ENCODE measurements at places on chromosomes 7 and 10.

GRCh38 chr7:120332433-120332832, 59.5 kb downstream of the KCND2 start:
- DNase-seq, result no peak

DNA sequence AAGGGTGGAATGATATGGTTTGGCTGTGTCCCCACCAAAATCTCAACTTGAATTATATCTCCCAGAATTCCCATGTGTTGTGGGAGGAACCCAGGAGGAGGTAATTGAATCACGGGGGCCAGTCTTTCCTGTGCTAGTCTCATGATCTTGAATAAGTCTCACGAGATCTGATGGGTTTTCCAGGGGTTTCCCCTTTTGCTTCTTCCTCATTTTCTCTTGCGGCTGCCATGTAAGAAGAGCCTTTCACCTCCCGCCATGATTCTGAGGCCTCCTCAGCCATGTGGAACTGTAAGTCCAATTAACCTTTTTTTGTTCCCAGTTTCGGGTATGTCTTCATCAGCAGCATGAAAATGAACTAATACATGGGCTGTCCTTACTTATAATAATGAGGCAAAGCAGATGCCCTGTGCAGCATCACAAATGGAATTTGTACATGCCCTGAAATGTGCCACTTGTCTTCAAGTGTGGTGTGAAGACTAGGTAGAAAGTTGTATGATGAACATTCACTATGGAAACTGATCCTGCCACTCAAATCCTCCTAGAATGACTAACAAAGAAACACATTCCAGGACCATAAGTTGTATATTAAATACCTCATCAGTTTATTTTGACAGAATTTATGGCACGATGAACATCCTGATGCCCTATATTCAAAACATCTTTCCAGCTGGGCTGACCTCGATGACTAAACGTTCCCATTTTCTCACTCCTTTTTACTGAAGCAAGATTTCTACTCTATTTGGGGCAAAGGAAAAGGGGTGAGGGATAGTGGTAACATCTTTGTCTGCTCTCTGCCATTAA, 122.8 kb upstream of the CTTNBP2 start:
- DNase-seq, result no peak

- DNase-seq, result no peak
Measured at GRCh38 chr10:52064084-52064845, 249.8 kb upstream of the DKK1 start.

DNA sequence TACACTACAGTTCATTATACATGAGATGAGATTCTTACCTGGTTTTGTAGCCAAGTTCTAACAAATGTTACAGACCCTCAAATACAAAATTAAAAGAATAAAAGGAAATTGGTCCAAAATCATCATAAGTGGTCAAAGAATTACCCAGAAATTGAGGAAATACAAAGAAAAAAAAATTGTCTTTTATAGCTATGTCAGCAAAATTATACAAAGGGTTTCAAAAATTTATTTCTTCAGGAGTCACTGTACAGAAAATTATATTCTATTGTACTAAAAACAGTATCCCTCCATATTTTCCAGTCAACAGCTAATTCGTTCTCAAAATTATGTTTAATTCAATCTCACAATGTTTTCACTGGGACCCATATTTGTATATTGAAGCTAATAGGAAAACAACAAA, 14.3 kb downstream of the PPP1R3A start:
- DNase-seq, result no peak

DNA sequence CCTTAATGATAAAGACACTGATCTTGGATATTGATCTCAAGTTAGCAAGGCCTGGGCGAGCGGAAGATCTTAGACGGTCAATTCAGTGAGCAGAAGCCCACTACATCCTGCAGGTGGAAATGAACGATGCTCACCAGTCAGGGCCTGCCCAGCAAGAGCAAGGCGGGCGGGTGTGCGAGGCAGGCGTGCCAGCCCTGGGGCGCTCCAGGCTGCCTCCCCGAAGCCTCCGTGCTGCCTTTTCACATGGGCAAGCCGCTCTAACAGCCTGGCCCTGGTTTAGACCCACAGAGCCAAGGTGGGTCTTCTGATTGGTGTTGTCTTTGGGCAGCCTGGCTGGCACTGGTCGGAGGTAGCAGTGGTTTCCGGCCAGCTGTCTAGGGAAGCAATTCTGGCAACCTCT, 475.1 kb upstream of the FOXK1 start:
- no peak for DNase-seq

DNA sequence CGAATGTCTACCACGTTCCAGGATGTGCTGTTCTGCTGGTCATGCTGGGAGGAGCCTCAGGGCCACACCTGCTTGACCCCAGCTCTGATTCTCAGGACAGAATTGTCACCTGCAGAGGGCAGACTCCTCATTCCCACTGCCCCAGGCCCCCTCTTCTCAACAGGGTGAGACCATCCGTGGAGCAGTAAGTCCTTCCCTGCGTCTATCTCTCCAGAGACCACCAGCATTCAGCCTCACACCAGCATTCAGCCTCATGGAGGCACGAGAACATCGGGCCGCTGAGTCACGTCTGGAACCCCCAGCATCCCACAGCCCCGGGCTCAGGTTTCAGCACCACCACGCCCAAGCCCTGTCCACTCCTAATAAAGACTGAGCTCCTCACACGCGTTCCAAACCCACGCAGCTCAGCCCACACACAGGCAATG, 273.4 kb downstream of the DIP2C start:
- no peak for DNase-seq

- no peak for DNase-seq
Measured at GRCh38 chr10:17989908-17990767, 38.4 kb downstream of the SLC39A12 start.

GRCh38 chr7:104621321-104621720, 292.9 kb downstream of the LHFPL3 start:
- no peak for DNase-seq

DNA sequence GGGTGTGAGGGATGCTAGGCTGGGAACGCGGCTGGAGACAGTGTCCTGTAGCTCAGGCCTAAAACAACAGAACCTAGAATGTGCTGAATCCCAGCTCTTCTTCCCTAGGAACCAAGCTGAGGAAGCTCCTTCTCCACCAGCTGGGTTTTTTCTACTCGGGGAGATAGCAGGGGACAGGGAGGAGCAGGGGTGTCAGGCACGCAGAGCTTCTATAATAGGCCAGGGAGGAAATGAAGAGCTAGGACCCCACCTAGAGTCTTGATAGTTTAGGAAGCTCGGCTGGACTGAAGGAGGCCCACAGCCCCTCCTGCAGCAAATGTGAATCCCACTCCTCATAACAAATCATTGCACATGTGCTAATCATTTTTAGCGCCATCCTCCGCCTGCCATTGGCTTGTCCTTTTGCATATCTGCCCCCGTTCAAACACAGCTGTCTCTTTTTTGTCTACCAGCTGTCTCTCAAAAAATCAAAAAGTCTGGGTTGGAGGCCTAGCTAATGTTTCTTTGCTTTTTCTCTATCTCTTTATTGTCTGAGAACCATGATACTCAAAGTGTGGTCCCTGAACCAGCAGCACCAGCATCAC, 24.1 kb upstream of the FAM180A start:
- no peak for DNase-seq

DNA sequence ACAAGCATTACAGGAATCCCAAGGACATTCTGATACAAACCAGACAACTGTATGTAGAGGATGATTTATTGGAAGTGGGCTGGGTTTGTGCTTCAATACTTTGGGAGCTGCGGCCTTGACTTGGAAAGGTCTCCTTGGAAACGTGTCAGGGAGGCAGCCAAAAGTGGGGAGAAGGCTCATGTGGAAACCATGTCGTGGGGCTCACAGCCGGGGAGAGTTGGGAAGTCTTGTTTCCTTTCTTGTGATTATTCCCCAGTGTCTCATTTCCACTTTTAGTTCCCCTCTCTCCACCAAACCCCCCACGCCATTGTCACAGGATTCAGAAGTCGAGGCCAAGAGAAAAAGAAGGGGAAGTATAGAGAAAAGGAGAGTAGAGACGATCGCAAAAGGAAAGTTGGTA, 53.9 kb upstream of the SFMBT2 start:
- DNase-seq, result no peak

DNA sequence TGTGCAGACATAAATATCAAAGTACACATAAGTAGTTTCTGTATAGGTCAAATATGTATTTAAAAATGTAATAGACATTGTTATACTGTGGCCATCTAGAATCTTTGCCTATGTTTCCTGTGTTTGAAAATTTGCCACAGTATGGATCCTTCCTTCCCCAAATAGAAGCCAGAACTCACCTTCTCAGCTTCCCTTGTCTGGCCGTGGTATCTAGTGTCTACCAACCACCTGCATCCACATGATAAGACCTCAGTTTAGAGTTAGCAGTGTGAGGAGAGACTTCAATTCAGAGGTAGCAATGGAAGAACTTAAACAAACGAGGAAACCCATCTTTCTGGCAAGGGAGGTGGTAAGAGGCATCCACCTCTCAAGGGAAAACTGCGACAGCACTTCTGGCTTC, 4.9 kb downstream of the TRDMT1 start:
- DNase-seq, result no peak

GRCh38 chr10:110209926-110210673, 2.7 kb downstream of the MXI1 start:
- peak; percentile 60 for DNase-seq

DNA sequence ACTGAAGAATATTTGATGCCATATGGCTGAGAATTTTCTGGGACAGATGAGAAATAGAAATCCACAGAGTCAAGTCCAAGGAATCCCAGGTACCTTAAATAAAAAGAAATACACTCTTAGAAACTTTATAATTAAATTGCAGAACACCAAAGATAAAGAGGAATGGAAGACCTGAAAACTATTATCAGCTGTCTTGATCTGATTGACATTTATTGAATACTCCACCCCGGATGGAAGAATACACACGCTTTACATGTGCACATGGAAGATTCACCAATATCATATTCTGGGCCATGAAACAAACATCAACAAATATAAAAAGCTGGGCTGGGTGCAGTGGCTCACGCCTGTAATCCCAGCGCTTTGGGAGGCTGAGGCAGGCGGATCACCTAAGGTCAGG, 81.6 kb downstream of the EXOC6 start:
- DNase-seq, result no peak

DNA sequence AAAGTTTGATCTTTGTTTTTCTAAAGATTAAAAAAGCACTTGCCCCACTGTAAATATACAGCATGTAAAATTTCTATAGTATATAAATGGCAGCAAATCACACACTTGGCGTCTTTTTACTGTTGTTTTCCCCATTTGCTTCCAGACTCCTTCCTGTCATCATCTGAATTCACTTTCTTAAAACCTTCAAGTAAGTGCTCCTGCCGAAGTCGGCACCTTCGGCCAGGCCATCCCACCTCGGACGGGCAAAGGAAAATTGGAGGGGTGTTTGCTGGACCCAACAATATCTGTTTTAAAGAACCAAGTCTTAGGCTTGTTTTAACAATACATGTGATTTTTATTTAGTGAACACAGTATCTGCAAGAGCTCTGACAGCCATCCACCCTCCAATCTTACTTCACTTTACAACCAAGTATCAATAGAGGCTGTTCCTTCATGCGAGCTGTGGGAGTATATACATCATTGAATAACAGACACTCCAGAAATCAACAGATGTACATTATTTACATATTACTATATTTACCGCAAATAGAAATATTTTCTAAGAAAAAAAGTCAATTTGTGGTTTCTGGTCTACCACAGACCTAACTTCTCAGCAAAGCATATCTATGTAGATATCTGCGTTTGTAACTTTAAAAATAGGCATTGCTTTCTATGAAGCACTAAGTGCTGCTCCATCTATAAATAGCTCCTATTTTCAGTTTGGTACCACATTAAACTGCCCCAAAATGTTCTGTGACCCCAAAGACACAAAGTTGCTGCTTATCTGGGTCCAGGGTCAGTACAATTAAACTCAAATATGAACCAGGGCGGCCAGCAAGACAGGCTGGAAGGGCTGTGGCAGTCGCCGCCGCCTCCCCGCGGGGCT, 110.7 kb downstream of the CYTH3 start:
- no peak for DNase-seq

GRCh38 chr7:76282344-76283253, 19.9 kb upstream of the HSPB1 start:
- DNase-seq, result no peak

DNA sequence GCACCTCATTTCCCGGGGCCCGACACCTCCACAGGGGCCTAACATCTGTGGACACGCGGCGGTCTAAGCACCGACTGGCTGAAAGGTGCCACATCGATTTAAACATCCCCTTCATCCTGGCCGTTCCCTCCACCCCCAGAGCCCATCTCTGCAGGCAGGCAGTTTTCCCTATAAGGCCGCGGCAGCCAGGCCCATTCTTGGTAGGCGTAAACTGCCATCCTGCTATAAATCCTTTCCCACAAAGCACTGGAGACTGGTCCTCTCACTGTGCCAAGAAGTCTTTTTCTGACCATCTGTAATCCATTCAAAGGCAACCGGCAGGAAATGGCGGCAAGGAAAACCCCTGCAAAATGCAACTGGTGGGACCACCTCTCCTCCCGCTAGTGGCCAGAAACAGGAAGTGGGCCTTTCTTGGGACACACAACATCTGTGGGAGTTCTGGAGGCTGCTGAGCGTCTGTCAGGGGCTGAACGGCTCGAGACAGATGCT, 22.4 kb downstream of the ATXN7L1 start:
- DNase-seq, result no peak

DNA sequence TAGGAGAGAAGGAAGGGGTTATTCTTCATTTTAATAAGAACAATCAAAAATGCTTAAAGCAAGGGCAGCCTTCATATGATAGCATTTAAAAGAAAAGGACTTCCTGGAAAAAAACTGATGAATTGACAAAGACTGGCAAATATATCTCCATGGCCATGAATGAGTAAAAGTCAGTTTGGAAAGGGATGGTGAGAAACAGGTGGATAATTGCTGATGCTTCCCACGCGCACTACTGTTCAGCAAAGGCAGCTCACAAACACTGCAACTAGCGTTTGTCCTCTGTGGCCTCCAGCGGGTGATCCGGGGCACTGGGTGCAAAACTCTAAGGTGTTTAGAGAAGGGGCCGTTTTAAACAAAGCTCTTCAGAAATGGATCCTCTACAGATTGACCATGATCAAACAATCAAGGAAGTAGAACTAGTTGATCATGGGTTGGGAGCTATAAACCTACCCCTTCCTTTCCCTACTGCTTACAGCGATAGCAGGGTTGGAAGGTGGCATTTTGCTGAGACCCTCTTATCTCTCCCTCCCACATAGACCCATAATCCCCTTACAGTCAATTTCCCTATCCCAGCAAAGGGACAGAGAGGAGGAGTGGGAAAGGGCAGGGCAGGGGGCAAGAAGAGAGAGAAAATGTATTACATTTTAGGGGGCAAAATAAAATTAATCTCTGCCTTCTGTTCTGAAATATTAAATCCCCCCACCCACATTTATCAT, 53.8 kb downstream of the SMURF1 start:
- no peak for DNase-seq

DNA sequence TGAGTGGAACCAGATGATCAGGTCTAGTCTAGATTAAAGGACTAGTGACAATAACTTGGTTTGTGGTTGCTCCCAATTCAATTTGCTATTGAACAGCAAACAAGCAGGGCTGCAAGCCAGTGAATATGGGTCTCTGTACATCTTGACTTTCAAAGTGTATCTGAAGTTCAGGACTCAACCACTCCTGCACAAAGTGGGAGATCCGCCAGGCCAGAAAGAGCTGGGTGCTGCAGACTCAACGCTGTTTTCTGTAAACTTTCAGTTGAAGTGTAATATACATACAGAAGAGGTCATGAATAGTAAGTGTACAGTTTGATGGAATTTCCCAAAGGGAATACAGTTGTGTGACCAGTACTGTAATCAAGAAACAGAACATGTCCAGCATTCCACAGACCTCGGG, 416.6 kb downstream of the RPS24 start:
- DNase-seq, result no peak
